ENCODE measurements at places on chromosomes 11 and 22.

DNA sequence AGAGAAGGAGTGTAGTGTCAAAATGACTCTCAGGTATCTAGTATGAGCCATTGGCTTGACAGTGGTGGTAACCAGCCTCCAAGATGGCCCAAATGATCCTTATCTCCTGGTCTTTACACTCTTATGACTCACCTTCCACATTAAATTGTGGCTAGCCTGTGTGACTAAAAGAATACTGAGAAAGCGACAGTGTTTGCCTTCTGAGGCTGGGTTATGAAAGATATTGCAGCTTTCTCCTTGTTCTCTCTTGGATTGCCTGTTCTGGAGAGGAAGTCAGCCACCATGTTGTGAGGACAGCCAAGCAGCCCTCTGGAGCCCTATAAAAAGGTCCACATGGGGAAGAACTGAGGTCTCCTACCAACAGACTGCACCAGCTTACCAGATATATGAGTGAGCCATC is 15.8 kb downstream of the C11orf71 start:
- no peak for DNase-seq

DNA sequence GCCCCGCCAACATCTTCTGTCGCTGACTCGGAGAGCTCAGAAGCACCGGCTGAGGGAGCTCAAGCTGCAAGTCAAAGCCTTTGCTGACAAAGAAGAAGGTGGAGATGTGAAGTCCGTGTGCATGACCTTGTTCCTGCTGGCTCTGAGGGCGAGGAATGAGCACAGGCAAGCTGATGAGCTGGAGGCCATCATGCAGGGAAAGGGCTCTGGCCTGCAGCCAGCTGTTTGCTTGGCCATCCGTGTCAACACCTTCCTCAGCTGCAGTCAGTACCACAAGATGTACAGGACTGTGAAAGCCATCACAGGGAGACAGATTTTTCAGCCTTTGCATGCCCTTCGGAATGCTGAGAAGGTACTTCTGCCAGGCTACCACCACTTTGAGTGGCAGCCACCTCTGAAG is 6.7 kb downstream of the RAG1 start:
- DNase-seq, result no peak

- DNase-seq, result no peak
Observed at GRCh38 chr11:11946180-11946579, 62.2 kb downstream of the DKK3 start.

GRCh38 chr11:96219981-96220623 is 122.9 kb downstream of the MAML2 start:
- DNase-seq, result no peak

- no peak for DNase-seq
Observed at GRCh38 chr22:20738394-20739089, 35.4 kb upstream of the SERPIND1 start.
